ENCODE measurements at places on chromosomes 5 and 9. TPM values are rescaled to one million over a fixed set of nuclear protein-coding genes. Genes with fewer than 3 reads are reported as not detected.
A peak's percentile ranks its signal among the peaks of the same experiment; 100 is the strongest.

SOHLH1 gene
- total RNA-seq = not detected

PTGER4 gene
- total RNA-seq = 8.0 TPM

GDA gene
- 13.4 TPM for total RNA-seq

AKNA gene
- total RNA-seq = 14.0 TPM

F12 gene
- total RNA-seq = 5.7 TPM

OR1J2 gene
- not detected for total RNA-seq

DMRT3 gene
- total RNA-seq = 0.74 TPM

NR6A1 gene
- 10.0 TPM for total RNA-seq

NR5A1 gene
- total RNA-seq = 0.26 TPM

IFNA8 gene
- not detected for total RNA-seq

DNA sequence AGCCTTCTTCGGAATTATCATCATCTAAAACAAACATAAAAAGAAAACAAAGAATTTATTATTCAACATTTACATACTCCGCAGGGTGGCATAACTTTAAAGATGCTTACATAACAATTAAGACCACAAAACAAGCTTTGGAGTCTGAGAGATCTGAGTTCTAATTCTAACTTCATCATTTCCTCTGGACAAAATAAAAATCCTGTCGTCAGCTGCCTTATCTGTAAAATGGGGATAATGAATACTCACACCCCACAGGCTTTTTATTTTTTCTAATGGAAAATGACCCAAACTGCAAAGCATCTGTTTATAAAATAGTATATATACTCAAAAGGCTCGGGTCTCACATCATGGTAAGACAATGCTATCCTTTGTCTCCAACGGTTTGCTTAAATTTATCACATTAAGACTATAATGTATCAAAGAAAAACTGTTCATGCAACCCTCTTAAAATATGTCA is 4.3 kb downstream of the ARRDC3 start:
- peaks cover 26% of the 10 kb centered on the region for H3K36me3 ChIP-seq
- H3K4me3 ChIP-seq = peak overlapping the region; percentile 96
- H3K27me3 ChIP-seq = no peaks in the 10 kb centered on the region

DNA sequence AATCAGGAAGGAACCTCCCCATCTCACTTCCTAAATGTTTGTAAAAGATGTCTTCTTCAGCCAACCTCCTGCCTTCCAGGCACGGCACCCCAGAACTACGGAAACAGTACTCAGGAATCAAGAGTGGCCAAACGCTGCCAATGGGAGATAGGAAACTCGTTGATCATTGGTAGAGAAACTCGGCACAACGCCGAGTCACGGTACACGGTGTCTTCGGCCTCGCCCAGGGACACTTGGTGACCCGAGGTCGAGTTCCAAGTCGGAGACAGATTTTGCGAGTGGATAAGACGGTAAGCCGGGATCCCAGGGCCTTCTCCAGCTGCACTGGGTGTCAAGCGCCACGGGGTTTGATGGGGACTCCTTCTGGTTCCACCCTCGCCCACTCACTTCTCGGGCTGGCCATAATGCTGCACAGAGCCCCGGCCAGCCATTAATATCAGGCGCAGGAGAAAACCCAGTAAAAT is 343 bp downstream of the KIAA0825 start:
- H3K27ac ChIP-seq = peak overlapping the region; percentile 73
- DNase-seq = no peak
- H3K4me1 ChIP-seq = no peaks in the 10 kb centered on the region
- H3K36me3 ChIP-seq = no peaks in the 10 kb centered on the region
- no peaks in the 10 kb centered on the region for H3K27me3 ChIP-seq

GRCh38 chr9:68973619-68974018 is 40.3 kb downstream of the PRKACG start:
- no peak overlapping the region for H3K27ac ChIP-seq
- DNase-seq = no peak
- no peaks in the 10 kb centered on the region for H3K27me3 ChIP-seq
- H3K4me1 ChIP-seq = peaks cover 4% of the 10 kb centered on the region
- no peaks in the 10 kb centered on the region for H3K36me3 ChIP-seq

DNA sequence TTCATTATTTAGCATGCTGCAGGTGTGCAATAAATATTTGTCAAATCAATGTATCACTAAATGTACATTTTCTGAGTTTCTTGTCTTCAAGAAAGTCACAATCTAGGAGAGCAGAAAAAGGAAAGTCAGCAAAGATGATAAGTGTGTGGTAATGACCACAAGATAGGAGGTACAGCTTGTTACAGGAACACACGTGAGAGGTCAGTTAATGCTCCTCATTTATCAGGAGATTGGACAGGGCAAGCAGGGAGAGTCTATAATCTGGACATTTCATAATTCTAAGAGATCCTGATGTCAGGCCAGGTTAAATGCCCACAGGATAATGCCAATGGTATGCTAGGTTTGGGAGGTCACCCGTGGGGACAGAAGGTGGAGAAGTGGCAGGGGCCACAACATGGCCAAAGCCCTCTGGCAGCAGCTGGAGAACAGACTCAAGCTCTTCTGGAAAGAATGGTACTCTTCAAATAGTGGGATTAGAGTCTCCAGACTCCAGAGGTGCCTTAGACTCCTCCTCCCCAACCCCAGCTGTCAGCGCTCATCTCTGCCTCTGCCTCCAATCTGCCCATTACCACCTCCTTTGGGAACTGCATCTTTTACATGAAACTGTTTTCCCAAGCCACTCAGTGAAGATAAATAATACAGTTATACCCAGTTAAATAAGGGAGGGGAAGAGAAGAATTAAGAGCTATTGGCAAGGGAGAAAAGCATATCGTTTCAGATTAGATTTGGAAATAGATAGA is 114.3 kb downstream of the ASTN2 start:
- no peak overlapping the region for H3K27ac ChIP-seq
- DNase-seq = no peak
- no peak overlapping the region for H3K4me3 ChIP-seq
- H3K36me3 ChIP-seq = no peaks in the 10 kb centered on the region

- H3K27me3 ChIP-seq = peaks cover 5% of the 10 kb centered on the region
- H3K4me3 ChIP-seq = no peak overlapping the region
- H3K4me1 ChIP-seq = peaks cover 19% of the 10 kb centered on the region
- H3K36me3 ChIP-seq = no peaks in the 10 kb centered on the region
- no peak overlapping the region for H3K27ac ChIP-seq
These were observed 44.3 kb downstream of the CAMK2A start for GRCh38 chr5:150245111-150245789.

DNA sequence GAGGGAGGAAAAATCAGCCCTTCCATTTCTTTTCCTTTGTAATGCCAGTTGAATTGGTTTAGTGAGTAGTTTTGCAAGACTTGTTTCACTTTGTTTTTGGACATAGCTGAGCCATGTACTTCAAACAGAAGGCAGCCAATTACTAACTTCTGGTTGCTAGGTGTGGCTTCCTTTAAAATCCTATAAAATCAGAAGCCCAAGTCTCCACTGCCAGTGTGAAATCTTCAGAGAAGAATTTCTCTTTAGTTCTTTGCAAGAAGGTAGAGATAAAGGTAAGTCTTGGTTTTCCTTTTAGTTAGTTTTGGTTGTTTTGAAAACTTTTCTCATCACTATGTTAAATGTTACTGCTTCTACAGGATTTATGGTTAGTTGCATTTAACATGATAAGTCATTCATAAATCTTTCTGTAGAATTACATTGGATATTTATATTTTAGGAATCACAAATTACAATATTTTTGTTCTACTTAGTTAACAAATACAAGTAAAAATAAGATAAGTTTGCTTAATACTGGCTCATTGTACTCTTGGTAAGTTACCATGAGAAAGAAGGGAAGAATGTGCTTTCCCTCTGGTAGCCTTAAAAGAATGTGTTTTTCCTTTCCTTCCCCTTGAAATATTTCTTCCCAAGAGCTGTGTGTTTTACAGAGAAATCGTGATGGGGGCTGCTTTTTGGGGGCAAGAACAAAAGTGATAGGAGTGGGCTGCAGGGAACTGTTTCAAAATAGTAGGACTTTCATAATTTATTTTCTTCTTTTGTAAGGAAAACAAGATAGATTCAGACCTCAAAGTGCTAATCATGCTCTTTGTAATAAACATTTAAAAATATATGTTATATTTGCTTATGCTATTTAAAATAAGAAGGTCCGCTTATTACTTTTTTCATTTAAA is at the start of gene ANXA1:
Gene ANXA1, plus strand, starts transcription at position 213 of the 890 bp plus-strand sequence. CDS start 6,671 bp downstream, outside the sequence.
- H3K27me3 ChIP-seq = peaks cover 12% of the 10 kb centered on the region
- no peak for DNase-seq
- peak within 1 kb of the TSS; percentile 96 for H3K27ac ChIP-seq
- H3K4me3 ChIP-seq = peak within 1 kb of the TSS; percentile 91
- H3K36me3 ChIP-seq = peaks cover 23% of the 10 kb centered on the region

DNA sequence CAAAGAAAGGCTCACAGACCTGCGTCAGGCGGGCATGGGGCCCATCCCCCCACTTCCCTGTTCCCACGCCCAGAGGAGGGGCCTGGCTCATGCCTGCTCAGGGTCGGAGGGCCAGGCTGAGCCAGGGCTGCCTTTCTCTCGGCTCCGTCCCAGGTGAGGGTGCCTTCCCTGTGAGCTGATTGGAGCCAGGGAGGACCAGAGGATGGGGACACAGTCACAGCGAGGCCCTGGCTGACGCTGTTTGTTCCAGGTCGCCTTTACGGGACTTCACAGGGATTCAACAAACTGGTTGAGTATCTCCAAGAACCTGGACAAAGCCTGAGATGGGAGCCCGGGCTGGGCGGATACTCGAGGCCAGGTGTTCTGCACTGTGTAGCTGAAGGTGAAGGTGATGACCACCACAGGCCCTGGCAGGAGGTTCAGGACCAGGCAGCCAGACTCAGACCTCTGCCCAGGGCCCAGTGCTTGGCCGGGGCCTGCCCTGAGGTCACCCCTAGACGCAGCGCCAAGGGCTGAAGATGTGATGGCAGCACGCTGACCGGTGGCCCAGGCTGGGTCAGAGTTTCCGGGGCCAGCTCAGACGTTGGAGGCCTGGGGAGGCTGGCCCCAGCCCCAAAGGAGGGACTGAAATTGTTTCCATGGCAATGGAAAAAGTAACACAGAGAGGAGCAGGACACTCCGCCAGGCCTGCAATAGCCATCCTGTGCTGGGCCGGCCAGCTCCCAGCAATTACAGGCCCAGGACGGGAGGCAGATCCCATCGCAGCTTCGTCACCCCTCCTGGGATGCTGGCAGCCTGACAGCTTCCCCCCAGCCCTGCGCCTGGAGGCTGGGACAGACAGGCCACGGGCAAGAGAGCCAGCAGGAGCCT is 65.3 kb upstream of the ADAMTS2 start:
- no peak overlapping the region for H3K27ac ChIP-seq
- peaks cover 4% of the 10 kb centered on the region for H3K27me3 ChIP-seq
- H3K4me1 ChIP-seq = peaks cover 10% of the 10 kb centered on the region
- no peaks in the 10 kb centered on the region for H3K36me3 ChIP-seq

DNA sequence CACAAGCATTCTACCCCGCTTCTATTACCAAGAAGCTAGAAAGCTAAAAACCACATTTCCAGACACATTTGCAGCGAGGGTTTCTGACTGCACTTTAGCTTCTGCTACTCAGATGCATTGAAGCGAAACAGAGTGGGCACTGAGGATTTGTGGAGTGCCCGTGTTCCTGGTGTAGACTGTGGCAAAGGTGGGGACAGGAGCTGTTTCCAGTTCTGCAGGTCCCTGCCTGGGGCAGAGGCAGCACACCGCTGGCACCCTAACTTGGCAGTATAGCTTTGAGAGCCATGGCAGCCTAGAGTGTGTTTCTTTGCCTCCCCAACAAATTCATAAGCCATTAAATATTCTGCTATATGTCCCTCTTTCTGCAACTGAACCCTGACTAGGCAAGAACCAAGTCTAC is 108.6 kb upstream of the SPOCK1 start:
- no peak for DNase-seq
- no peaks in the 10 kb centered on the region for H3K36me3 ChIP-seq
- no peak overlapping the region for H3K27ac ChIP-seq
- peaks cover 9% of the 10 kb centered on the region for H3K4me1 ChIP-seq
- peaks cover 43% of the 10 kb centered on the region for H3K27me3 ChIP-seq

DNA sequence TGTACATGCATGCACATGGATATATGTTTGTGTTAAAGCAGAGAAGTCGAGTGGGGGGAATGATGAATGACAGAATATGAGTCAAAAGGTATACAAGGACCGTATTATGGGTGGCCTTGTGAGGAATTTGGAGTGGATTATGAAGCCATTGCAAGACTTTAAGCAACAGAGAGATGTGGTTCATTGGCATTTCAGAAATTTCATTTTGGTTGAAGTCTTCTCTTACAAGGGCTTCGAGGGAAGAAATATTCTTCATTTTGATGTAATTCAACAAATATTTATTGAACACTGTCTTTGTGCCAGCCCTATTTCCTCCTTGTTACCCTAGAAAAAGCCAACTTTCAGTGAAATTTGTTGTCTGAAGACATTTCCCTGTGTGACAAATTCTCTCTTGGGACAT is 83.9 kb upstream of the SLCO6A1 start:
- DNase-seq = no peak
- no peaks in the 10 kb centered on the region for H3K27me3 ChIP-seq
- no peak overlapping the region for H3K27ac ChIP-seq
- H3K36me3 ChIP-seq = no peaks in the 10 kb centered on the region
- H3K4me1 ChIP-seq = peaks cover 6% of the 10 kb centered on the region

- H3K4me1 ChIP-seq = peaks cover 15% of the 10 kb centered on the region
- no peak for DNase-seq
- H3K27ac ChIP-seq = no peak overlapping the region
- no peak overlapping the region for H3K4me3 ChIP-seq
- peaks cover 3% of the 10 kb centered on the region for H3K27me3 ChIP-seq
These were observed 5.2 kb downstream of the IL13 start for GRCh38 chr5:132662925-132663770.

DNA sequence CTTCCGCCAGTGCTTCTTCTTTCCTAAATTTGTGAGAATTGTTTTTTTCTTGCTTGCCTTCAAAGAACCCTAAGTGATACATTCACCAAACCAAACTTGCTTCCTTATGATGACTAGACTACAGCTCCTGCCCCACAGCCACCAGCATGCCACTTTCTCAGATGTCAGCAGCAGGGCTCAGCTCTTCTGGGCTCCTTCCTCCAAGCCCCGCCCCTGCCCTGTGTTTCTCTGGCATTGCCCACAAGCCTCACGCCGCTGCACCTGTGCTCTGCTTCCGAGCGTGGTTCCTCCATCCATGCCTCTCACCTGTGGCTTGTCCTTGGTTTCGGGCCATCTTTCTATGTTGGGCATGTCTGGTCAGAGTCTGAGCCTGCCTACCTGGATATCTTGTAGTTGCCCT is 10.6 kb downstream of the UNC5A start:
- no peaks in the 10 kb centered on the region for H3K36me3 ChIP-seq
- no peak overlapping the region for H3K27ac ChIP-seq
- H3K4me3 ChIP-seq = no peak overlapping the region
- peaks cover 4% of the 10 kb centered on the region for H3K4me1 ChIP-seq

DNA sequence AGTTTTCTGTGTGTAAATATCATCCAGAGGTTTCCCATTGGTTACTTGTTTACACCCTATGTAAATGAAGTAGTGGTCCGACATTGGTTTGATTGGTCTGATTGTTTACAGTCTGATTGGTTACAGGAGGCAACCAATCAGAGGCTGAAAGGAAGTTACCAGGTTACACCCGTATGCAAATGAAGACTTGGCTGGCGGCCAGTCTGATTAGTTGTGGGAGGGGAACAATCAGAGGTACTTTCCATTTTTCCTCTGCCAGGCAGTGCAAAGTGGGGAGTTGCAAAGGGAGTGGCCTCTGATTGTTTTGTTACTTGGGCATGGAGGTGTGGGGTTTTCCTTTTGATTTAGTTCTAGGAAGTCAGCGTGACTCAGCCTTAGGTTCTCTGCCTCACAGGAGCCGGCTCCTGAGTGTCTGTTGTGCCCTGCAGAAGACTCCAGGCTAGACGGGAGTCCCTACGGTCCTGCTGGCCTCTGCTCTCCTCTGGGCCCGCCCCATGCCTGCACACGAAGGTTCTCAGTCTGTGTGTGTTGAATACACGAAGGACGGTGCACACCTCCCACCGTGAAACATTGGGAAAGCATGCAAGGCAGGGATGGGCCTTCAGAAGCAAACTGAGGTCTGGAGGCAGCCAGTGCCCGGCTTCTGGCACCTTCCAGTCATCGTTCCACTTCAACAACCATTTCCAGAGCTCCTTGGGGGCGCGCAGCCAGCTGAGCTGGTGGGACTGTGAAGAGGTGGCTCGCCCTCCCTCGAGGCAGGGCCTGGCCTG is 42.9 kb downstream of the OLFM1 start:
- peaks cover 43% of the 10 kb centered on the region for H3K27me3 ChIP-seq
- no peak overlapping the region for H3K27ac ChIP-seq
- no peaks in the 10 kb centered on the region for H3K36me3 ChIP-seq
- no peak for DNase-seq
